ENCODE measurements at places on chromosomes 3 and 15. TPM values are rescaled to one million over a fixed set of nuclear protein-coding genes. Genes with fewer than 3 reads are reported as not detected.

- no peak overlapping the region for H3K4me3 ChIP-seq
- no peaks in the 10 kb centered on the region for H3K27me3 ChIP-seq
- no peak overlapping the region for H3K27ac ChIP-seq
- no peaks in the 10 kb centered on the region for H3K36me3 ChIP-seq
- H3K4me1 ChIP-seq: no peaks in the 10 kb centered on the region
Measured at GRCh38 chr3:109685084-109686079, 348.0 kb upstream of the DPPA4 start.

The REC114 gene
- total RNA-seq: not detected

- no peak overlapping the region for H3K4me3 ChIP-seq
- no peaks in the 10 kb centered on the region for H3K27me3 ChIP-seq
- no peak overlapping the region for H3K27ac ChIP-seq
- no peaks in the 10 kb centered on the region for H3K36me3 ChIP-seq
- no peak for DNase-seq
Measured at GRCh38 chr3:194237110-194237509, 101.2 kb downstream of the HES1 start.

DNA sequence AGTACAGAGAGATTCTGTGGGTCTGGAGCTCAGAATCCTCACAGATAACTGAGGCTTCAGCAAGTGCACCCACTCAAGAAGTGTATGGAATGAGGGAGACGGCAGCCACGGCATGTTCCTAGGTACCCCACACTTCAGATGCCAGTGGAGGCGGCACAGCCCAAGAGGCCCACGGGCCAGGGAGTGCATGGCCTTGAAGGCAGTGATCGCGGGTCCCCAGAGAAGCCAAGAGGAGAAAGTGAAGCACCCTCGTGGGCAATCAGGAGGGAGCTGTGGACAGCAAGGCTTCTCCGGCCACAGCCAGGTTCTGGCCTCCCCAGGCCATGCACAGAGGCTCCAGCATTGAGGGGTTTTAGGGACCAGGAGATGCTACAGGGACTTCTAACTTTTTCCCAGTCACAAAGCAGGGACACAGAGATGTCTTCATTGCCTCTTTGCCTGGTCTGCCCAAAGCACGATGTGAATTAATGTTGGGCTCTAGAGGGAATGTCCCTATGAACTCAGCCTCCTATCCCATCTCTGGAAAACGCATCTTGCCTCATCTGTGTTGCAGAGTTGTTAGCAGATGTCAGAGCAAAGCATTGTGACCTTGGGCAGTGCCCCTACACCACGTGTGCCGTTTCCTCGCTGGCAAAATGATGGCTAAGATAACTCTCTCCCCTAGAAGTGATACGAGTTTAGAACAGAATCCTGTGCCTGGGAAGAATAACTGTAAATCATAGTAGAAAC lies 2.6 kb upstream of the MAP6D1 start:
- H3K4me3 ChIP-seq: no peak overlapping the region
- H3K36me3 ChIP-seq: no peaks in the 10 kb centered on the region
- peaks cover 4% of the 10 kb centered on the region for H3K4me1 ChIP-seq
- H3K27ac ChIP-seq: no peak overlapping the region

DNA sequence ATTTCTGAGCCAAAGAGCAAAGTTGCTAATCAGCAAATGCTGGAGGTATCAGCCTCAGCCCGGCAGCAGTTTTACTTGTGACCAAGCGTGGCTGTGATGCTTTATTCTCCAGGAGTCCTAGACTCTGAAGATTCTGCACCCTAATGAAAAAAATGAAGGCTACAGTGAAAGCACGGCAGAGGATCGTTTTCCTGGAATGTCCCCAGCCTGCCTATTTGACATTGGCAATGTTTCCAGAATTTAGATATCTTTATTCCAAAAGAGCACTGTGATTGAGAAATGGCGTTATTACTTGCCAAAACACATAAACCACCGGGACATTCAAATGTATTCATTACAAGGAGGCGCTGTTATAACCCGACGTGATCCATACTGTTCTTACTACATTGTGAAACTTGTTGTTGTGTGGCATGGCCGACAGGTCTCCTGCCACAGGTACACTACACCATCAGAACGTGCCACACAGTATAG lies 263.8 kb downstream of the SLCO3A1 start:
- peak overlapping the region; percentile 48 for H3K27ac ChIP-seq

GRCh38 chr15:85785887-85786780 lies 8.6 kb downstream of the KLHL25 start:
- no peaks in the 10 kb centered on the region for H3K27me3 ChIP-seq
- H3K27ac ChIP-seq: peak overlapping the region; percentile 84
- no peak for DNase-seq
- no peaks in the 10 kb centered on the region for H3K36me3 ChIP-seq
- peaks cover 16% of the 10 kb centered on the region for H3K4me1 ChIP-seq
- no peak overlapping the region for H3K4me3 ChIP-seq

The OSBPL10 gene
- total RNA-seq: 17.6 TPM

The FHIT gene
- 19.2 TPM for total RNA-seq

DNA sequence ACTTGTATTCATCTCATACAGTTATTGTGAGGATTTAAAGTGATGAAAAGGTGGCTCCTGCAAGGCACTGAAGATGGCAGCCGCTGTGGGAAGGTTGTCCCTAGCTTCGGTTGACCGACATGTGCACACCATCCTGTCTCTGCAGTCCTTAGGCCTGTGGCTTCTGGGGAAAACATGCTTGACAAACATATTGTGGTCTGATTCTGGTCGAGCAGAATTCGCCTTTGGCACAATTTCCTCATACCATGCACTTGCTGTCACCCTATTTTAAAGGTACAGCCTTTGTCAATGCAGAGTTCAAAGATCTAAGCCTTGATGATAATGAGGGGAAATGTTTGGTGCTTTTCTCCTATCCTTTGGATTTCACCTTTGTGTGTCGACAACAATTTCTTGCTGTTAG lies 50.9 kb downstream of the PRICKLE2 start:
- DNase-seq: peak; percentile 62
- peak overlapping the region; percentile 46 for H3K27ac ChIP-seq
- no peak overlapping the region for H3K4me3 ChIP-seq
- H3K36me3 ChIP-seq: no peaks in the 10 kb centered on the region

- DNase-seq: no peak
- H3K36me3 ChIP-seq: no peaks in the 10 kb centered on the region
- no peak overlapping the region for H3K4me3 ChIP-seq
- no peaks in the 10 kb centered on the region for H3K27me3 ChIP-seq
- H3K4me1 ChIP-seq: no peaks in the 10 kb centered on the region
- no peak overlapping the region for H3K27ac ChIP-seq
Measured at GRCh38 chr3:188938999-188939398, 232.8 kb upstream of the TPRG1 start.

- no peaks in the 10 kb centered on the region for H3K36me3 ChIP-seq
- H3K27ac ChIP-seq: no peak overlapping the region
- H3K4me3 ChIP-seq: no peak overlapping the region
- DNase-seq: no peak
- H3K4me1 ChIP-seq: peaks cover 4% of the 10 kb centered on the region
- H3K27me3 ChIP-seq: no peaks in the 10 kb centered on the region
Measured at GRCh38 chr3:194736277-194736895, 50.7 kb downstream of the FAM43A start.

The SYNPR gene
- not detected for total RNA-seq

DNA sequence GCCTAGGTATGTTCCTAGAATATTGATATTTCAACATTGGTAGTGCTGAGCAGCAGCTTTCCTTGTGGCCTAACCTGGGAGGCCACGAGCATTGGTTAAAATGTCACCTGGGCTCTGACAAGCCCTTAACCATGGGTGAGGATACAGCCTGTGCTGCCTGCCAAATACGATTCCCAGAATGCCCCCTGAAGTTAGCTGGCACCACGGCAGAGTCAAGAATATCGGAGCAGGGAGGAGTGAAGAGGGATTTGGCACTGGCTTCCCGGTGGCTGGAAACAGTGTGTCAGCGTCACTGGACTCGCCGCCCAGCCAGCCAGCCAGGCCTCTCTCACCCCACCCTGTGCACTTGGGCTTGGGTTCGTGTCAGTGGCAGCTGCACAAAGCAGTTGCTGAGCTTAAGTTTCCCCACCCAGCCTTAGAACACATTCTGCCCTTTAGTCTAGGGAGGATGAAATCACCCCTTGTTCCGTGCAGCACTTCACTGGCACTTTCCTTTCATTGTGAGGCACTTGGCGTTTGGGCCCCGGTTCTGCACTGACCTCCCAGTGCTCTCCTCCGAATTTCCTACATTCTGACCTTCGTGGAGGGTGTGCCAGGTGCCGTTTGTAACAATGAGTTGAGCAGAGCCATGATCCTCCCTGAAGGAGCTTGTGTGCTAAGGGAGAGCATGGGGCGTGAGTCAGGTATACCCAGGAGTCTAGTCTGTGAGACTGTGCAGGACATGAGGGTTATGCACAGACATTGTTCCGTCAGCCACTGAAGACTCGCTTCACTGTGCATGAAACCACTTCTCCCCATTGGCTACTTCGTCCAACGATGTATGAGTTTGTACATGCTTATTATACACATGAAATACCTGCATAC lies 152.8 kb upstream of the BHLHE40 start:
- peak overlapping the region; percentile 65 for H3K27ac ChIP-seq
- no peaks in the 10 kb centered on the region for H3K4me1 ChIP-seq
- DNase-seq: no peak
- H3K4me3 ChIP-seq: peak overlapping the region; percentile 6
- no peaks in the 10 kb centered on the region for H3K27me3 ChIP-seq

DNA sequence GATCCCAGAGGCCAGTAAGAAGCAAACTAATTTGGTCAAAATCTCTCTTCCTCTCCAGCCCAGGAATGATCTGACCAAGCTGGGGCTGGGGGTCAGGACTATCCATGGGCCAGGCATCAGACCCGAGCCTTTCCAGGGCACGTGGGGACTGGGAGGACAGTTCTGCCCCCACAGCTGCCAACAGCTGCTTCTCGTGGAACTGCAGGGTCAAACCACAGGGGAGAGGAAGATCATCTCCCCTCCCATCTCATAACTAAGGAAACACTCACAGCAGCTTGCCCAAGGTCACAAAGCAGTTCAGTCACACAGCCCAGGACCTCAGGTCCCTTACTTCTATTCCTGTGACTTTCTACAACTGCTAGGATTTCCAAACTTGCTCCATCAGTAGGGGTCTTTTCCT lies 47.1 kb downstream of the DAPK2 start:
- no peak overlapping the region for H3K4me3 ChIP-seq
- no peaks in the 10 kb centered on the region for H3K36me3 ChIP-seq
- H3K27me3 ChIP-seq: no peaks in the 10 kb centered on the region
- H3K4me1 ChIP-seq: no peaks in the 10 kb centered on the region
- no peak for DNase-seq

DNA sequence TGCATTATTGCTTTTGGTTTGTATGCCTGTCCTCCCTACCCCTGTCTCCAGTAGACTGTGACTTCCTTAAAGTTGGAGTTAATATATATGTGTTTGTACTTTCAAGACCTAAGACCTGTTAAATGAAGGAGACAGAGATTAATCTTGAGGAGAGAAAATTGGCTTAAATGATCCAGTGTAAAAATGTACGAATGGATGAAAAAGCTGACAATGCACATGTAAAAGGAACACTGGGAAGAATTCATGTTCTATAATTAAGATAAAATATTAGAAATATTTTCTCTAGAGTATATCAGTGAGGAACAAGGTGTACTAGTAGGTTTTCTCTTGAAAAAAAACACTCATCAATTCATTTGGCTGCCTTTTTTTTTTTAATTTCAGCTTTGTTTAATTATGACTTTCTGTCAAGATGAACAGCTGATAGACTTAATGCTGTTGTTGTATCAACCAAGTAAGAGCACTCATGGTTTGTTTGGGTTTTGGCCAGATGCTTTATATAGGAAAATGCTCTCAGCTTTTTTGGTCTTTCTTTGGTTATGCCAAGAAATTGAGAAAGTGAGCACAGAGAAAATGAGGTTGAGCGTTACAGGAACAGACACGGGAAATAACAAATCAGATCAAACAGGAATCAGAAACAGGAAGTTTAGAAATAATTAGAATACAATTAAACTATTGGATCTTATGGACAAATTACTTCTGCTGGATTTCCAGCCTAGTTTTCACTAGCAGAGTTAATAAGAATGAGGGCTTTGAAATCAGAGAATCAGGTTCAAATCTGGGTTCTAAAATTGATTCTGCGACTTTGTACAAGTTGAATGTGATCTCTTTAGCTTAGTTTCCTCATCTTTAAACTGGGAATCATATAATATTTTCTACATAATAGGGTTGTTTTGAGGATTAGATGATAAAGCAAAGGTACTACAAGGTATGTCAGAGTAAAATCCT lies 38.3 kb upstream of the AADAC start:
- H3K4me1 ChIP-seq: no peaks in the 10 kb centered on the region
- no peak overlapping the region for H3K27ac ChIP-seq
- no peak for DNase-seq
- no peak overlapping the region for H3K4me3 ChIP-seq

The P2RY14 gene
- 1.9 TPM for total RNA-seq

DNA sequence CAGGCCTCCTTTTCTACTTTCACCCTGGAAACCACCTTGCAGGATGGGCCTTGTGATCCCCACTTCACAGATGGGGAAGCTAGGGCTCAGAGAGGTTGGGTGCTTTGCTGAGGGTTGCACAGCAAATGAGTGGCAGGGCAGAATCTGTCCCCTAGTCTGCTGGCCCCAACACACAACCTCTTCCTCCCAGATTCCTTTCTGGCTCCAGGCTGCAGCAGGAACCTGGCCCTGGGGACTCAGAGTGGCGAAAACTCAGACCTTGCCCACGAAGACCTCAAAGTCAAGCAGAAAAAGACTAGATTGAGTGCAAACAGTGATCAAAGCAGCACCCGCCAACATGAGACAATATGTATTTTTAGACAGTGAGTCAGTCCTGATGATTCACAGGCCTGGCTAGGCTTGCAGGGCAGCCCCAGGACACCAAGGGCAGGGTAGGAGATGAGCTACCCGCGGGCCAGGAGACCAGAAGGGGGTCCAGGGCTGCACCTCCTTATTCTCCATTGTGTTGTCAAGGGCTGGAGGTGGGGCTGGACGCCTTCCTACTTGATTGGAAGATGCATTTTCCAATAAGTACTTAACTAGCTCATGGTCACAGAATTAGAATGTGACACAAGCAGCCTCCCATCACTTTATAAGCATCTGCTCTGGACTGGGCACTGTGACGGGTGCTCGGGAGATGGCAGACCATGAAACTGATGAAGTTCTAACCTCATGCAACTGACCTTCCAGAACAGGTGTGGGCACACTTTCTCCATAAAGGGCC lies 23.9 kb downstream of the GOLGA6L2 start:
- no peaks in the 10 kb centered on the region for H3K27me3 ChIP-seq
- DNase-seq: no peak
- H3K27ac ChIP-seq: no peak overlapping the region
- H3K4me3 ChIP-seq: no peak overlapping the region

The EPHB1 gene
- total RNA-seq: 3.4 TPM

The MGLL gene
- 30.2 TPM for total RNA-seq

GRCh38 chr3:68986496-68987208 lies 26.8 kb downstream of the EOGT start:
- DNase-seq: no peak
- no peaks in the 10 kb centered on the region for H3K27me3 ChIP-seq
- no peaks in the 10 kb centered on the region for H3K4me1 ChIP-seq
- H3K27ac ChIP-seq: no peak overlapping the region

GRCh38 chr3:126994661-126995245 lies 11.8 kb downstream of the PLXNA1 start:
- peak overlapping the region; percentile 88 for H3K27ac ChIP-seq
- H3K4me1 ChIP-seq: peaks cover 42% of the 10 kb centered on the region
- no peaks in the 10 kb centered on the region for H3K27me3 ChIP-seq
- no peak overlapping the region for H3K4me3 ChIP-seq
- H3K36me3 ChIP-seq: no peaks in the 10 kb centered on the region

- no peak overlapping the region for H3K27ac ChIP-seq
- no peak overlapping the region for H3K4me3 ChIP-seq
- no peaks in the 10 kb centered on the region for H3K4me1 ChIP-seq
- DNase-seq: no peak
- H3K27me3 ChIP-seq: no peaks in the 10 kb centered on the region
Measured at GRCh38 chr3:24519368-24520100, 24.9 kb upstream of the THRB start.

- H3K4me3 ChIP-seq: no peak overlapping the region
- no peaks in the 10 kb centered on the region for H3K4me1 ChIP-seq
- H3K27ac ChIP-seq: no peak overlapping the region
- DNase-seq: no peak
- H3K36me3 ChIP-seq: no peaks in the 10 kb centered on the region
Measured at GRCh38 chr3:139473155-139473771, 3.1 kb downstream of the RBP2 start.
